ENCODE measurements at places on chromosomes 1 and 21.

DNA sequence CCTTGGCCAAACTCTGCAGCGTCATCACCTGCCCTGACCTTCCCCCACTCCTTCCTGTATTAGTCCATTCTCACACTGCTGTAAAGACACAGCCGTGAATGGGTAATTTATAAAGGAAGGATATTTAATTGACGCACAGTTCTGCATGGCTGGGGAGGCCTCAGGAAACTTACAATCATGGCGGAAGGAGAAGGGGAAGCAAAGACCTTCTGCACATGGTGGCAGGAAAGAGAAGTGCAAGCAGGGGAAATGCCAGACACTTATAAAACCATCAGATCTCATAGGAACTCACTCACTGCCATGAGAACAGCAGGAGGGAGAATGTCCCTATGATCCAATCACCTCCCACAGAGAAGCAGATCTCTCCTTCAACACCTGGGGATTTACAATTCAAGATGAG lies 408.5 kb downstream of the PTPRU start:
- no peak for DNase-seq

GRCh38 chr21:16069178-16070112 lies 339.7 kb downstream of the USP25 start:
- no peak for DNase-seq

DNA sequence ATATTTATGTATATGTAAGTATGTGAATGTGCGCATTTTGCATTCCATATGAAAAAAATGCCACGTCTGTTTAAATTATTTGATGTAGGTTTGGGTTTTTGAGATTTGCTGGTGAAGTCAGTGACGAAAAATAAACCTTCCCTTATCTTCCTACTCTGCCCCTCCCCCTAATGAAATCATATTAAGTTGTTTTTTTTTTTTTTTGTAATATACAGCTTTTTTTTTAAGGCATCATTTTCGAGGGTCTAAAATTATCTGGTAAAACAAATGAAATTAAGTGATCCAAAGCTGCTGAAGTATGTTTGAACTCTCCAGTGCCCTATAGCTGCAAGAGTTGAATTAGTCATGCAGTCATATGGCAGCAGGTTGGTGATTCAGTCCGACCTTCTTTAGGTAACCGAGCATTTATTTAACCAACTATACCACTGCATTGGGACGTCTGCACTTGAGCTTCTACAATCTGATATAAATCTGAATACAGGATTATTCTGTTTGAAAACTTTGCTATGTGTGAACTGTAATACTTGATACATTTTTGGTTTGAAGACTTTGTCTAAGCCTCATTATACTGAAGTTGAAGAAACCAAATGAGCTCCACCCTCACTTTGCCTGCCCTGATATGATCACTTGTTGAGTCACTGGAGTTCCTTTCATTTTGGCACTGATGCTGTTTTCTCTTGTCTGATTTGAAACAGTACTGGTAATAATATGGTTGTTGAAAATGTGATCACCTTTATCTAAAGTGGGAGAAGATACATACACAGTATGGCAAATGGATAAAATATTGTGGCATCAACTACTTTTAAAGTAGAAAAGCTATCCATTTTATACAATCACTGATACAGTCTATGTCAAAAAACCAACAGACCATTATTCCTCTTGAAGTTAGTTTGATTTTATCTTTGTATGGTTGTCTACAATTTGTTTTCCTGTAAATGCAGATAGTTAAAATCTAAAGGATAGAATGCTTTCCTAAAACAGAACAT lies 11.7 kb downstream of the PDIK1L start:
- DNase-seq: no peak

GRCh38 chr1:20115479-20115878 lies 3.9 kb downstream of the PLA2G2D start:
- DNase-seq: no peak

DNA sequence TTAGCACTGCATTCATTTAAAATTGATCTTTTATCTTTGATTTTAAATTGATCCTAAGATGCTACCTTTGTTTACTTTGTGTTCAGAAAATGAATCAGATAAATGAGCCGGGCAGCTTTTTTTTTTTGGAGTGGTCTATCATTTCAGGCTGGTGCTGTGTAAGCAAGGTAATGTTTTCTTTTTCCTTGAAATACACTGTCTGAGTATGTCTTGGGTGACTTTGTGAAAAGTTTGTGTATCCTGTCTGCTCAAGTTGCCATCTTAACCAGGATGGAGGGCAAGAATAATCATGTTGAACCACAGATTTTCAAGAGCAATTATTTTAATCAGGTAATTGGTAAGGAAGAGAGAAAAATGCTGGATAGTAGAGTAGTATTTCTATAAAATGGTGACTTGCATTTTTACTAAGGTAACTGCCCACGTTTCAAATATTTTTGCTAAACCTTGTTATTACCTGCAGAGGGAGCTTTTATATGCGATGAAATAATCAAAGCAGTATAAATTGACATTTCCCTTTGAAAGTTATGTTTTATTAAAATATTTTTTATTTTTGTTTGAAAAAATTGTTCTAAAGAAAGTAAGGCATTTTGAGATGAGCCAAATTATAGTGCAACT lies 11.1 kb downstream of the ADGRL2 start:
- no peak for DNase-seq

DNA sequence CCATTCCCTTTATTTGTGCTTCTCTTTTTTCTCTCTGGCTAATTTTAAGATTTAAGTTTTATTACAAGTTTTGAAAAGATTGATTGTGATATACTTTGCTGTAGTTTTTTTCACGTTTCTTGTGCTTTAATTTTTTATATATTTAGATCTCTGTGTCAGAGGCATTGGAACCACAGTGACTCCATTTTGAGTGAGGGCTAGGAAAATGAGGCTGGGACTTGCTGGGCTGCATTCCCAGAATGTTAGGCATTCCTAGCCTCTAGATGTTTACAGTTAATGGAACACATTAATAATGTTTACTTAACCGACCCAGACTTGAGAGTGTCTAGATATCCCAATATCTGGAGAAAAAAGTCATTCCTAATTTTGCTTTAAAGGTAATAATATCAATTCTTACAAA lies 939.4 kb downstream of the BRINP3 start:
- no peak for DNase-seq

- DNase-seq: no peak
These were observed 76.2 kb downstream of the C1orf21 start for GRCh38 chr1:184462990-184463389.

GRCh38 chr1:96509951-96510350 lies 211.6 kb upstream of the PTBP2 start:
- DNase-seq: no peak

- no peak for DNase-seq
These were observed 299 bp upstream of the PROX1 start for GRCh38 chr1:213987422-213987926.

- DNase-seq: no peak
These were observed 47.8 kb downstream of the UMODL1 start for GRCh38 chr21:42118901-42119300.

DNA sequence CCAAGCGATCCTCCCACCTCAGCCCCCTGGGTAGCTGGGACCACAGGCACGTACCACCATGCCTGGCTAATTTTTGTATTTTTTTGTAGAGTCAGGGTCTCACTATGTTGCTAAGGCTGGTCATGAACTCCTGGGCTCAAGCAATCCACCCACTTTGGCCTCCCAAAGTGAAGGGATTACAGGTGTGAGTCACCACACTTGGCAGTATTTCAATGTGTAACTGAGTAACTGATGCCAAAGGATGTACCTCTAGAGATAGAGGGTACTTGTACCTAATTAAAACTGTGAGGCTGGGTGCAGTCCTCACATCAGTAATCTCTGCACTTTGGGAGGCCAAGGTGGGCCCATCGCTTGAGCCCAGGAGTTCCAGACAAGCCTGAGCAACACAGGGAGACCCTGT lies 258.7 kb upstream of the DMRTA2 start:
- no peak for DNase-seq

DNA sequence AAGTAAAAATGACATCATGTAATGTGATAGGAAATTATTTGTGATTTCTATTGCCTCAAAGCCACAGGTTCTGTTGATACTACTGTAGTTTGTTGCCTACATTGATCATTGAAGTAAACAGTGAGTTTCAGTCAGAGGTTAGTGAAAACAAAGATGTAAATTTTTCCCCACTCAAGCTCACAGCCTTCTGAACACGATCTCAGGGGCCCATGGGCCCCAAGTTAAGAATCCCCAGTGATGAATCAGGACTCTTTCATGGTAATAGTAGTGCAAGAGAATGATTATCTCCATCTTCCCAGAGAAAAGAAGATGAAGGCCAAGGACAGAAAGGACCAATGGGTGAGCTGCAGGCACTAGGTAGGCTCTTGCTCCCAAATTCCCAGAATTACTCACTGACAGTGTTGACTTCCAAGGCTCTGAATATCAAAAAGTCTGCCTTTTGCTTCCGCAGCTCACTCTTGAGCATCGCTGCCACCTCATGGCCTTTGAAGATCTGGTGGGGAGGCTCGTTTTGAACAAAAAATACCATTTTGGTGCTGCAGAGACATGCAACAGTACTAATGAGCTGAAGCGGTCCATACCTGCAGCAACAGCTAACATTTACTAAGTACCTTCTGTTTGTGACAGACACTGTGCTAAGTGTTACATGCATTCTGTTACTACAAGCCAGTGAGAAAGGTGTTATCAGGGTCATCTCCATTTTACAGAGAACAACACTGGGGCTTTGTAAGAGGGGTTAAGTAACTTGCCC lies 113.3 kb downstream of the KIAA0319L start:
- no peak for DNase-seq

DNA sequence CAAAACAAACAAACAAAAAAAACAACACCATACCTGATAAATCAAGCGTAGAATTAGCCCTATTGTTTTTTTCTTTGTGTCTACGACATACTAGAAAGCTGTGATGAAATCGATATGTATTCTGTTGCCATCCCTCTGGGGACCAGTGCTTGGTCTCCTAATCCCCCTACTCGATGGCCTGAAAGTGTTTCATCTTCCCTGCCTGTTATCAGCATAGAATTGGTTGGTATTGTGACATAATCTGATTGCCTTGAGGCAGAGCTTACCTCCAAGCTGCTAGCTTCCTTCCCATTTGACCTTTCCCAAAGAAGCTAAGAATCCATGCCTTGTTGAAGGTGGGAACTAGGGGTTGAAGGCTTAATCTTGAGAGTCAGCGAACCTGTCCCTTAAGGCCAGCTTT lies 40.7 kb upstream of the PIGV start:
- no peak for DNase-seq

DNA sequence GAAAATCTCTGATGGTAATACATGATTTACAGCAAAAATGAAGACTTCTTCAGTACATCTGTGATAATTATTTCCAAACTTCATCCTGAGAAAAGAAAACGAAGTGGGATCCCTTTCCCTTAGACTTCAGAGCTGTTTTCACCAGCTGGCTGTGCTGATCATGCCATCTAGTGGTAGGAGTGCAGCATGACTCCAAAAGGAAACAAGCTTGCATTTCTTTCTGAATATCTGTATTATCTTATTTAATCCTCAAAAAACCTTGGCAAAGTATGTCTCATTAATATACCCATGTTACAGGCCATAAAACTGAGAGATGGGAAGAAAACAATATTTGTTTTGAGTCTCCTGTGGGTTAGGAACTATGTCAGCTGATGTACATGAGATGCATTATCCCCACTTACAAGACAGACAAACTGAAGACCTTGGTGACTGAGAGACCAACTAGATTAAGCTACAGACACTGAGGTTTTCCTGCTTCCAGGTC lies 9.8 kb upstream of the GJA8 start:
- peak; percentile 51 for DNase-seq

DNA sequence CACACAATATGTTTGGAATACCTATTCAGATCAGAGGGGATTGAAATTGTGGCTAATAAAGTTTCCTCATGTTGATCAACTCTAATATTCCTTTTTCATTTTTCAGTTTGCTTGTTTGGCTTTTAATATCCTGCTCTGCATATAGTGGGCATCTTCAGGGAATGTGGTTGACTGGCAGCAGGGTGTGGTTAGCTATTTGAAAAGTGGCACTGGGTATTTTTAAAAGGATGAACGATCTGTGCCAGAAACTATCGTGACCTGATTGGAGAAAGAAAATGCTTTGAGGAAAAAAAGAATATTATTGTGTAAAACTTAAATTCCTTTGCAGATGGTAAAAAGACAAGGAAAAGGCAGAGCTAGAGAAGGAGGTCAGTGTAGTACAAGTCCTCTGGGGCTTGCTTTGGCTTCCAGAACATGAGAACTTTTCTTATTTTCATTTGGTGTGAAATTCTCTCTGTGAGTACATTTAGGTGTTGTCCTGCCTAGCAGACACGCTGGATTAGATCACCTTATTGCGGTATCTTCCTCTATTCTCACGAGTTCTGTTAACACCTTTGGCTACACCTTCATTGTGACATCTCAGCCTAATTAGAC lies 329.7 kb upstream of the SNX7 start:
- DNase-seq: no peak

- DNase-seq: no peak
These were observed 11.9 kb downstream of the SH2D2A start for GRCh38 chr1:156804572-156805243.

DNA sequence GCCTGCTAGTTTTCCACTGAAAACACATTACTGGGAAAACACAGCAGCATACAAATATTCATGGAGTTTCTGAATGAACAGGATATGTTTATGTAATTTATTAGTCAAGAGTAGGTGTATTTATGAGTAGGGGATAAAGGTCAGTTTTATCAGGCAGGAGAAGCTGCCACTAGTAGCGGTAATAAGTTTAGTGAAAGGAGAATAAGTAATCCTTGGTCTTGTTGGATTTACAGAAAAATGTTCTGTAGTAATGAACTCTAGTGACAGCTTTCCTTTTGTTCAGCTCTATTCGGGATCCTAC lies 1.2 kb downstream of the MAST2 start:
- DNase-seq: peak; percentile 1

DNA sequence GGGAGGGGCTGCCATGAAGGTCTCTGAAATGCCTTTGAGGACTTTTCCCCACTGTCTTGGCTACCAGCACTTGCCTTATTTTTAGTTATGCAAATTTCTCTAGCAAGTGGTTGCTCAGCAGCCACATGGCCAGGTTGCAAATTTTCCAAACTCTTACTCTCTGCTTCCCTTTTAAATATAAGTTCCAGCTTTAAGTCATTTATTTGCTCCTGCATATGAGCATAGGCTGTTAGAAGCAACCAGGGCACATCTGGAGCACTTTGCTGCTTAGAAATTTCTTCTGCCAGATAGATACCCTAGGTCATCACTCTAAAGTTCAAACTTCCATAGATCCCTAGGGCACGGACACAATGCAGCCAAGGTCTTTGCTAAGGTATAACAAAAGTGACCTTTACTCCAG lies 44.8 kb downstream of the DDAH1 start:
- DNase-seq: no peak

GRCh38 chr1:193183019-193183627 lies 3.3 kb downstream of the B3GALT2 start:
- DNase-seq: peak; percentile 53

All from muscle of arm (tissue), 14 donors.